M059J (cell line): ENCODE measurements at places on chromosomes 6 and 20. TPM values are rescaled to one million over a fixed set of nuclear protein-coding genes. Genes with fewer than 3 reads are reported as not detected.

The PMEPA1 gene
- 7.5 and 14.6 TPM in 2 replicates for total RNA-seq

The EYS gene
- 0.17 and 0.99 TPM in 2 replicates for total RNA-seq

The ITCH gene
- 70.6 and 71.2 TPM in 2 replicates for total RNA-seq

The C6orf15 gene
- total RNA-seq = not detected in 2 replicates

The SCAND1 gene
- total RNA-seq = 106 and 107 TPM in 2 replicates

The NOL7 gene
- total RNA-seq = 160 and 168 TPM in 2 replicates

The GTSF1L gene
- not detected in 2 replicates for total RNA-seq

The GLP1R gene
- not detected in 2 replicates for total RNA-seq

The HINT3 gene
- 14.3 and 23.6 TPM in 2 replicates for total RNA-seq

The PERP gene
- total RNA-seq = 24.2 and 26.9 TPM in 2 replicates

The RIPPLY2 gene
- not detected in 2 replicates for total RNA-seq

DNA sequence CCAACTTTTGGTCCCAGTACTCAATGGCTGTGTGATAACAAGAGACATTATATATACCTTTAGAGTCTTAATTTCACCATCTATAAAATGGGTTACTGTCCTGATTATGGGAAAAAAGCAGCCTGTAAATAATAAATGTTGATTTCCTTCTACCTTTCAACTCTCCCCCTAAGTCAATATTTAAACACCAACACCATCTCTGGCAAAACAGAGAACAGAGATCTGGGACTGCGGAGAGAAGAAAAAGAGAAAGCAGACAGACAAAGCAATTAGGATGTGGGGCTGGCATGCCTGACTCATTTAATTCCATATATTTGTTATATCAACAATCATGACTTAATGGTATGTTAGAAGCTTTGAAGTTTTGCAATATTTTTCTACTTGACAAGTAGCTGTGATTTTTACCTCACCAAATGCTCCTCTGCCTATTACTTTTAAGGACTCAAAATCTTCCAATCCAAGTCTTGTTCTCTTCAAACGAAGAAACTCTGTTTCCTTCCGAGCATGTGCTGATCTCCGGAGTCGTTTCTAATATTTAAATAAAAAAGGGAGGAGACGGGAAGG is 23.3 kb downstream of the STK38 start:
- no peak for DNase-seq

DNA sequence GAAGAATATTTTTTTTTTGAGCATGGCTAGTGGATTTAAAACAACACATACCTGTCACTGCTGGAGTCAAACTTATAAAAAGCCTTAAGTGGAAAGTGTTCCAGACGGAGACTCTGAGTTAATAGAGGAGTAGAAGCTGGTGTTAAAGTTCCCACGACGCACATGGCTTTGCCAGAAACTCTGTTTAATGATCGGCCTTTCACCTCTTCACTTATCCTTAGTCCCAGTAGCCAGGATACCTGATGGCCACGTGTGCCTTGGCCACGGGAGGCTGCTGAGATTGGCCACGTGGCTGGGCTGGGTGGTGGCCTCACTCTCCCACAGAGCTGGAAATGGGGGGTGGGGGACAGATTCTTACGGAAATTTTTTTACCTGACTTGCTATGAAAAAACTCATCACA is 333.1 kb downstream of the ZFAND3 start:
- DNase-seq = no peak

- peak; percentile 21 for DNase-seq
Observed at GRCh38 chr6:170048615-170049256, 242.1 kb downstream of the DLL1 start.

GRCh38 chr20:7937328-7937727 is 2.9 kb downstream of the HAO1 start:
- no peak for DNase-seq

GRCh38 chr6:24923885-24924401 is 11.8 kb downstream of the RIPOR2 start:
- DNase-seq = no peak

DNA sequence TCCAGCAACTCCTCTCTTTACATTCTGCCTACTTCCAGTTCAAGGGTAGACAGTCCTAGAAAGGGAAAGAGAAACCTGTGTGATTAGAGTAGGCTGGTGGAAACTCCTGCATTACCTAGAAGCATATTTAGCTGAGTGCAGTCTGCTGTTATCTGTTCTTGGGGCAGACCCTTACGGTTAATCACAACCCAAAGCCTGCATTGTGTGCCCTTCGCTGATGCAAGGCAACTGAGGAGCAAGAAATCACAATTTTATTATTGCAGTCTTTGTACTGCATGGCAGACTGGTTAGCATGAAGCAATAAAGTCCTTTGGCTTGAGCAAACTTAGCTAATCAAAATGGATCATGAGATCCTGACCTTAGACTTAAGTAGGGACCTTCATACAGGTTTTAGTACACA is 1.5 kb upstream of the GOPC start:
- no peak for DNase-seq

DNA sequence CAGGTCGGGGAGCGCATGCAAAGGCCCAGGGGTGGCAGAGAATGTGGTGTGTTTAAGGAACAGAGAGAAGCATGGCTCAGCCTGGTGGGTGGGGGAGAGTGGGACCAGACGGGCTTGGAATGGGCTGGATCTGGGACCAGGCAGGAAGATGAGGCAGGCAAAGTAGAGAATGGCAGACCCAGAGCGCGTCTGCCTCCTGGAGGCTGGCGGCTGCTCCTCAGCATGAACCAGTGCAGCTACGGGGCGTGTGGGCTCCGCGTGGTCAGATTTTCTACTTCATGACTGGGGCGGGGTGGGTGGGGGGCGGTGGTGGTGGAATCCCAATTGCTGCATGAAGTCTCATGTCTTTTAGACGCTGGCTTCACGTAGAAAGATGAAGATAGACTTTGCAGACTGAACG is 135.6 kb downstream of the TFAP2C start:
- DNase-seq = no peak

DNA sequence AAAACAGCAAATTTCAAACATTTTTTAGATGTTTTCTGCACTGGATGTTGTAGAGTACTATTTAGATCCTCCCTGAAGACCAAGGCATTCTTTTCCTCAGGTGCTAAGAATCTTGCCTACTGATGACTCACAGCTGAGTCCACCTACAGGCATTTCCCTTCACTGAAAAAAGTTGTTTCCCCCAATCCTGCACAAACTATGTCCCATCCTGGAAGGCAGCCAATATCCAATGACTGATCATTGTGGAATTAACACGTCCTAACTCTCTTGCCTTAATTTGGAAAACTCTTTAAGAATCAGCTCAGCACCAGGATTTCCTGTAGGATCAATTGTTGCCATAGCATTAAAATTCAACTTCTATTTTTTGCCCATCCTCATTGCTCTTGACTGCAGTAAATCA is 268.4 kb upstream of the IRAK1BP1 start:
- peak; percentile 100 for DNase-seq

GRCh38 chr6:2274981-2275891 is 29.8 kb upstream of the GMDS start:
- DNase-seq = peak; percentile 26

- no peak for DNase-seq
Observed at GRCh38 chr6:143655541-143655940, 22.2 kb upstream of the PHACTR2 start.

DNA sequence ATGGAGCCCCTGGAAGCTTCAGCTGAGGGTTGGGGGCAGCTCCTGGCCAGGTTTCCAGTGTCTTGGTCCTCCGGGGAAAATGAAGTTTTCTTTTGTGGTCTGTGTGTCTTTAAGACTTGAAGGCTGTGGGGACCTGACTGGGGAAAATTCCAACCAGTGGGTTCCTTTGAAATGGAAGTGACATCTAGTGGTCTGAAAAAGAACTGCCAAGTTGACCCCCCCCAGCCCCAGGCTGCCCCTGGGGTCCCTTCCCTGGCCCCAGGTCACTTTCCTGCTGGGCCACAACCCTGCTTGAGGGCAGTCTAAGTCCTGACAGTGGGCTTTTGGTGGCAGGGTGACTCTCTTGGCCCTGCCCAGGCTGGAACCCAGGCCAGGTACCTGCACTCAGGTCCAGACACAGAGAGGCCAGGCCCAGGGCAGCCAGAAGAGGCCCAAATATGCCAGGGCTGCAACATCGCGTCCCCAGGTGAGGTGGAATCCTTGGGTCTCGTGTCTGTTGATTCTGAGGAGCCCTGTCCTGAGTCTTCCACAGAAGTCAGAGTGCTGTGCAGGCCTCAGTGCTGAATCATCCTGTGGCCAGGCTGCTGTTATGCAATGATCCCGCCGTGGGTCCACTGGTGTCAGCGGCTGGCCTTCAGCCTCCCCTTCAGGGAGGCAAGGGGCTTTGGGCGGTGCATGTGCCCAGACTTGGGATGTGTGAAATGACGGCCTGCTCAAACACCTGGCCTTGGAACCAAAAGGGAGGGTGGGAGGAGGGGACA is 68.4 kb downstream of the VEGFA start:
- DNase-seq = peak; percentile 79

DNA sequence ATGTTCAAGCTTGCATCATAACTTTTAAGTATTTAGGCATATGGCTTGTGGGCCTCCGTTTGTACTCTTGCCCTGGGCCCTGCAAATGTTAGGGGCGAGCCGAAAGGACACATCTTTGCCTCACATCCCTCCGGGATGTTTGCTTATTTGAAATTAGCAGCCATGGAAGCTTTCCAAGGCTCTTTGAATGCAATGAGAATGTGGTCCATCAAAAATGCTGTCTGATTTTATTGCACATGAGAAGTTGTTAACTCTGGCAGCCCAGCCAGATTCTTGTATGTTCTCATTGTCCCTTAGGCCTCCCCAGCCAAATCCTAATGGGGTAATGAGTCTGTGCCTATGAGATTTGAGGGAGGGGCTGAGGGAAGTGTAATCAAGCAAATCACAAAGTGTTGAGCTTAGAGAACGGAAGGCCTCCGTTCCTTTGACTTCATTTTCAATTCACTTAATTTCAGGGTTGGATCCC is 261.2 kb upstream of the MARCKS start:
- peak; percentile 22 for DNase-seq

DNA sequence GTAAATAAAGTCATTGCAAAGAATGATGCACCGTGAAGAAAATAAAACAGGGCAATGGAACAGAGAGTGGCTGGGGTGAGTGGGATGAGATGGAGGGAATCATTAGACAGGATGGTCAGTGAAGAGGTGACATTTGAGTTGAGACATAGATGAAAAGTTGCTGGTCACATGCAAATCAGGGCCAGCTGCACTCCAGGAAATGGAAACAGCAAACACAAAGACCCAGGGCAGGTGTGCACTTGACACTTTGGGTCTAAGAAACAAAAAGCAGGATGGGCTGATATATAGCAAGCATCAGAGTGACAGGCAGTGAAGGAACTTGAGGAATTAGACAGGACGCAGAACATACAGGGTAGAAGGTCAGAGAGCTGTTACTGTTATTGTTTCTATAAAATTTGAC is 171.5 kb upstream of the RIPOR2 start:
- no peak for DNase-seq

DNA sequence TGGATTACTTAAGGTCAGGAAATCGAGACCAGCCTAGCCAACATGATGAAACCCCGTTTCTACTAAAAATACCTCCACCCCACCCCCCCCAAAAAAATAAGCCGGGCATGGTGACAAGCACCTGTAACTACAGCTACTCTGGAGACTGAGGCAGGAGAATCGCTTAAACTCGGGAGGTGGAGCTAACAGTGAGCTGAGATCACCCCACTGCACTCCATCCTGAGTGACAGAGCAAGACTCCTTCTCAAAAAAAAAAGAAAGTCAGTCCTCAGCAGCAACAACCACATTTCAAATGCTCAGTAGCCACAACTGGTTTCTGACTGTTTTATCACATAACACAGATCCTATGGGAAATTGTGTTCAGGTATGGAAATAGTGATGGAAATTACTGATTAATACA is 135.3 kb downstream of the HFE start:
- DNase-seq = no peak

DNA sequence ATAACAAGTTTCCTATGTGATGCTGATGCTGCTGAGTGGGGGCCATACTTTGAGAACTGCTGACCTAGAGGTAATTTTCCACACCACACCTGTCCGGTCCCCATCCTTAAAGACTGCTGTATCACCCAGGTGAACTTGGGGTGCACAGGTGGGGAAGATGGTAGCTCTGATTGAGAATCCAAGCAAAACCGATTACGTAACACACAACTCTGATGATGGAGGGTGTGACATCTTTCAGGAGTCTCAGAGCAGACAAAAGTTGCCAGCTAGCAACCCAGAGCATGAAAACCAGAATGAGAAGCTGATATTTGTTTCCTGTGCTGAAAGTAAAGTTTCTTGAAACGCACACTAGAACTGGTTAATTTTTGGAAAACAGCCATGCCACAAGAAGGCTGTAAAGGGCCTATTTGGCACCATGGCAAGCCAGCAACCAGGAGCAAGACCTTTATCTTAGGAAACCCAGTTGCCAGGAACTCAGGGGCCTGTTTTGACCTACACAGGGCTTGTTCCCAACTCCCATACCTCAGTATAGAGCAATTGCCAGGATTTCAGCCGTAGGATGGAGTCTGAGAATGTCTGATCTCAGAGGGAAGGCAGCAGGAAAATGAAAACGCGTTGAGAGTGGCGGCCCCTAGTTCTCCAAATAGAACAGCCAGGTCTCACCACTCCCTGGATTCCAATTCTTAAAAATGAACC is 21.6 kb upstream of the TBC1D7 start:
- DNase-seq = peak; percentile 55

DNA sequence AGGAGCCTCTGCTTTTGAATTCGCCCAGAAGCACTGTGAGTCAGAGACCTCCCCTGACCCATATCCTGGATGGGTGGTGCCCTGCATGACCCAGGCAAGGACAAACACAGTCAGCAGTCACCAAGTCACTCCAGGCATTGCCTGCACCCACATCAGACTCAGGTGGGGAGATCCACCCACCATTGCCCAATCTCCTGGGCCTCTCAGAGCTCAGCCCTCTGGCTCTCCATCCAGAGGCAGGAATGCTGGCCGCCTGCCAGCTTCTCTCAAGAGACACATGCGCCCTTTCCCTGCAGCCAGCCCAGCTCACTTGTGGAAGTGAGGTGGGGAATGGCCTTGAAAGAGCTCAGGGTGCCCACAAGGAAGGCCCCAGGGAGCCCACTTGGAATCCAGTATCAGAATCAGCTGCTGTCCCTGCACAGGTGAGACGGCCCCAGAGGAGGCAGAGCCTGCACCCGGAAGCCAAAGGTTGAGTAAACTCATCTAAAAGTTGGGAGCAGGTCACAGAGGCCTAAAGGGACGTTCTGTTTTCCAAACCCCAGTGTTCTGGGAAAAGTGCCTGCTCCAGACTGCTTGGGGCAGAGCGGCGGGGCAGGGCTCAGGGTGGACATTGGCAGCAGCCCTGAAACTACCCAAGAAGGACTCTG is 129.8 kb downstream of the PREX1 start:
- DNase-seq = peak; percentile 81

- no peak for DNase-seq
Observed at GRCh38 chr20:57480444-57481160, 44.3 kb downstream of the CTCFL start.

DNA sequence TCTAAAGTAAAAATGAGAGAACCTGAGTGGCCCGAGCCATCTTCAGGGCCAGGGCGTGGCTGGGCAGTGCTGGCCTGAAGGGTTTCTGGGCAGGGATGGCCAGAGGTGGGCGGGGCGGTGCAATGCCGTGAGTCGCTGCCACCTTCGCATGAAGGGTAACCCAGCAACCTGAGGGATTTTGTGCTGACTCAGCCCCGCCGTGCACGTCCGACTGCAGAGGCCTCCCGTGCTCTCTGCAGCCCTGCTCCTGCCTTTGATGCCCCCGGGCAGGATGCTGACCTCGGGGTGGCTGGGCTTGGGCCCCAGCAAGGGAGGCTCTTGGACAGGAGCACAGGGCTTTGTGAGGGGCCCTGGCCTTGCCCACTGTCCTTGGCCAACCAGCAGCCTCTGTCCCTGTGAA is 81.7 kb upstream of the GATA5 start:
- DNase-seq = peak; percentile 91

GRCh38 chr20:4383961-4384360 is 337.7 kb upstream of the PRND start:
- DNase-seq = peak; percentile 93
